ENCODE measurements at places on chromosomes 4 and X. TPM values are rescaled to one million over a fixed set of nuclear protein-coding genes. Genes with fewer than 3 reads are reported as not detected.

DNA sequence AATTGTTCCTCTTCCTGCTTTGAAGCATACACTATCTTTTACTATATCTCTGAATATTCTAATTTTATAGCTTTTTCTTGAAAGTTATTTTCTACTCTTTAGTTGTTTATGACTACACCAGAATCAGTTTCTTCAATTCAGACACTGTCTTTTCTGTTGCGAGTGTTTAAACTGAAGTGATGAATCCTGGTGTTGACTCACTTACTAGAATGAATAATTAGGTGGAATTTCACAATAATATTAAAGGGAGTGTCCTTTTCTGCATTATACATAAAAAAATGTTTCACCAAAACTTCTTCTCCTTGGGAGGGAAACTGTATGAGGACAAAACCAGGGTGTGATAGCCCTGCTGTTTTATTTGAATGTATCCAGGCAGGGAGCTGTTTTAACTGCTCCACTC, 1383.1 kb downstream of the C4orf33 start:
- no peak overlapping the region for H3K4me3 ChIP-seq
- no peaks in the 10 kb centered on the region for H3K27me3 ChIP-seq
- H3K36me3 ChIP-seq: no peaks in the 10 kb centered on the region
- DNase-seq: no peak
- no peak overlapping the region for H3K27ac ChIP-seq
- no peaks in the 10 kb centered on the region for H3K4me1 ChIP-seq

DNA sequence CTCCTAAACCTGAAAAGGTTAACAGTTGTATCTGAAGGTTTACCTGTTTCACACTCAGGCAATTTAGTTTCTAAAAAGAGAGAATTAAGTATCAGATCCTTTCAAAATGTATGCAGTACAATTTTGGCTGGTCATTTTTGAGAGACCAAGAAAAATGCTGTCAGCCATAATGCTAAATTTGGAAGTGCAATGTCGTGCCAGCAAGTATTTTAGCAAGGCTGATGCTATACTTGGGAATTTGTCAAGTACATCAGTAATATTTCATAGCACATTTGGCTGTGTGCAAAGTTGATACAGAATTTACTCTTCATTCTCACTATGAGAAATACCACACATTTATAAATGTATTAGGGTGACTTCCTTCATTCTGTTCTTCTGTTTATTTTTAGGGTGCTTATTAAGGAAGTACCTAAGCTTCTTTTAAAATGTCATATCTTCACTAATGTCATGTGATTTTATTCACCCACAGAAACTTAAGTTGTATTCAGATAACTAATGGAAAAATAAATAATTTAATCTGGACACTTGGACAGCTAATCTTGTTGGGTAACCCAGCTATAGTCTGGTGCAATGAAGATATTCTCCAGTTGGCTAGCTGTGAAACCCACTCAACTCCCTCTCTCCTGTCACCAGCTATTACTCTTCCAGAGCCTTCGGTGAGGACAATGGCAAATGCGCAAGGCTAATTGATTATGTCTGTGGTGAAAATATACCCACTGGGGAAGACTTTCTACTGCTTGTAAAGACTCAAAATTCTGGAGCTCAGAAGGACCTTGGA, 84.2 kb upstream of the TLL1 start:
- H3K4me1 ChIP-seq: no peaks in the 10 kb centered on the region
- no peaks in the 10 kb centered on the region for H3K27me3 ChIP-seq
- no peak overlapping the region for H3K4me3 ChIP-seq

GRCh38 chrX:10444204-10444603, 176.2 kb downstream of the MID1 start:
- no peaks in the 10 kb centered on the region for H3K4me1 ChIP-seq
- H3K36me3 ChIP-seq: peaks cover 6% of the 10 kb centered on the region
- no peak for DNase-seq

- no peaks in the 10 kb centered on the region for H3K36me3 ChIP-seq
- no peak overlapping the region for H3K27ac ChIP-seq
- no peak for DNase-seq
- H3K27me3 ChIP-seq: no peaks in the 10 kb centered on the region
- no peak overlapping the region for H3K4me3 ChIP-seq
Measured at GRCh38 chr4:56272927-56273326, 114.4 kb downstream of the AASDH start.

- DNase-seq: no peak
- no peak overlapping the region for H3K27ac ChIP-seq
- H3K4me3 ChIP-seq: no peak overlapping the region
- no peaks in the 10 kb centered on the region for H3K27me3 ChIP-seq
- H3K4me1 ChIP-seq: no peaks in the 10 kb centered on the region
Measured at GRCh38 chr4:164221631-164222030, 532.3 kb upstream of the SMIM31 start.

GRCh38 chrX:15349046-15349445, 13.7 kb upstream of the PIGA start:
- no peaks in the 10 kb centered on the region for H3K4me1 ChIP-seq
- H3K4me3 ChIP-seq: no peak overlapping the region
- no peaks in the 10 kb centered on the region for H3K36me3 ChIP-seq
- peak; percentile 42 for DNase-seq
- H3K27ac ChIP-seq: no peak overlapping the region
- H3K27me3 ChIP-seq: no peaks in the 10 kb centered on the region

DNA sequence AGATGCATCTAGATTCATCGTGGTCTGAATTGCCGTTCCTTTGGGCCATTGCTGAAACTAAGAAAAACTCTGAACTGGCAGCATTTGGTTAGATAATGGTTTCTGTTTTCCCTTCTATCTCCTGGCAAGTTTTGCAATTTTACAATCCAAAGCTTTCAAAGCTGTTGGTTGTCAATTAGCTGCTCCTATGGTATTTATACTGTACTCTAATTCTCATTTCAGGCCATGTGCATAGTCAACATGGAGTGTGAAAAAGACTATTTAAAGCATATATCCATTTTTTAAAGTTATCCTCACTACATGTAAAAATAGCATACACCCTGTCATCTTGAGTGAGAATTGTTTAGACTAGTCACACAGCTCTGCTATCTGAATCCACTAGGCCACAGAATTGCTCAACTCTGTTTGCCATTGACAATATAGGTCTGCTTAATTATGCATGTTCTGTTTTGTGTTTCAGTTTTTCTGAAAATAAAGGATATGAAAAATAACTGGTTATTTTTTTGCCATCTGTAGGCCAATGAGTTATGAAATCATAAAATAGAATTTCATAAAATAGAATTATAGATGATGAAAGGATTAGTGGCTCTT, 27.7 kb upstream of the TEC start:
- H3K36me3 ChIP-seq: no peaks in the 10 kb centered on the region
- H3K4me1 ChIP-seq: no peaks in the 10 kb centered on the region
- no peak overlapping the region for H3K27ac ChIP-seq
- no peak for DNase-seq
- no peak overlapping the region for H3K4me3 ChIP-seq

GRCh38 chrX:151161690-151162089, 14.7 kb upstream of the GPR50 start:
- no peak for DNase-seq
- H3K4me1 ChIP-seq: no peaks in the 10 kb centered on the region
- no peaks in the 10 kb centered on the region for H3K36me3 ChIP-seq
- H3K27me3 ChIP-seq: no peaks in the 10 kb centered on the region
- no peak overlapping the region for H3K4me3 ChIP-seq

DNA sequence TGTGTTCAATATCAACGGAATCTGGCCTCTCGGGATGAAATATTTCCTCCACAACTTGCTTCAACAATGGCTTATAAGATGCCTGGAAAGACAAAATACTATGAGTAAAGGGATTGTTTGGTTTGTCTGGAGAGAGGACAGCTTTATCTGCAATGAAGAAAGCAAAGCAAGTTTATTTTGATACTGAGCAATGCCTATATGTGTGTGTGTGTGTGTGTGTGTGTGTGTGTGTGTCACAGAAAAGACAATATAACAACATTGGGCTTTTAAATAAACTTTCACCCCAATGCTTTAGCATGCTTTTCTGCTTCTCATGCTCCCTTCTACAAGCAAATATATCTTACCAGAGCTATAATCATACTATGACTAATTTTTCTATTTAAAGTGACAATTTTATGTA, 45.4 kb downstream of the RASL11B start:
- peaks cover 4% of the 10 kb centered on the region for H3K36me3 ChIP-seq
- H3K4me3 ChIP-seq: no peak overlapping the region
- peaks cover 10% of the 10 kb centered on the region for H3K4me1 ChIP-seq
- DNase-seq: no peak
- no peaks in the 10 kb centered on the region for H3K27me3 ChIP-seq

DNA sequence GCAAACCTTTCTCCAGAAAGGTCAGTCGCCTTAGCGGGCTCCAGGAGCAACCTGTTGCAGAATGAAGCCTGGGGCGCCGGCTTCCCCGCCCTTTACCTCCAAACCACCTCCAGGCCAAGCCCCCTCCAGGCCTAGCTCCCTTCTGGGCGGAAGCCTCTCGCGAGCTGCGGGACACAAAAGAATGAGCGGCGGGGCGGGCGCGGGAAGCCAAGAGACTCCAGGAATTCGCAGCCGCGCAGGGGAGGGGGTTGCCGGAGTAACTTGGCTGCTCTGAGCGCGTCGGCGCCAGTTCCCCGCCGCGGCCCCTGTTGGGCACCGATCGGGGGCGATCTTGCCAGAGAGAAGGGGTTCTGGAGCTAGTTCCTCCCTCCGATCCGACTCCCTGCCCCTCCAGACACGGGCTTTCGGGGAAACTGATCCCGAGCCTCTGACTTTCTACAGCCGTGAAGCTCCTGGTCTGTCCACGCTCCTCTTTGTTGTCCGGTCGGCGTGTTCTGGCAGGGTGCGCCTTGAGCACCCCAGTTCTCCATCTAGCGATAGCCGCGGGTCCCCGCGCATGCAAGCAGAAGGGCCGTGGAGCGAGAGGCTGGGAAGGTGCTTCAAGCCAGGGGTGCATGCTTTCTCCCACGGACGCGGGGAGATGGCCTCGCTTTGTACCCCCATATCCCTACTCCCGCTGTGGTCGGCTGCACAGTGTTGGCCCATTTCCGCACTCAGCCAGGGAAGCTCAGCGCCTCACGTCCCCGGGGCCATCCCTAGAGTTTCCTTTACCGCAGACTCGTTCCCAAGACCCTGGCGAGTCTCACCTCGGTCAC, 1.2 kb downstream of the PROM1 start:
- peak; percentile 87 for DNase-seq
- H3K36me3 ChIP-seq: no peaks in the 10 kb centered on the region
- peaks cover 39% of the 10 kb centered on the region for H3K4me1 ChIP-seq

DNA sequence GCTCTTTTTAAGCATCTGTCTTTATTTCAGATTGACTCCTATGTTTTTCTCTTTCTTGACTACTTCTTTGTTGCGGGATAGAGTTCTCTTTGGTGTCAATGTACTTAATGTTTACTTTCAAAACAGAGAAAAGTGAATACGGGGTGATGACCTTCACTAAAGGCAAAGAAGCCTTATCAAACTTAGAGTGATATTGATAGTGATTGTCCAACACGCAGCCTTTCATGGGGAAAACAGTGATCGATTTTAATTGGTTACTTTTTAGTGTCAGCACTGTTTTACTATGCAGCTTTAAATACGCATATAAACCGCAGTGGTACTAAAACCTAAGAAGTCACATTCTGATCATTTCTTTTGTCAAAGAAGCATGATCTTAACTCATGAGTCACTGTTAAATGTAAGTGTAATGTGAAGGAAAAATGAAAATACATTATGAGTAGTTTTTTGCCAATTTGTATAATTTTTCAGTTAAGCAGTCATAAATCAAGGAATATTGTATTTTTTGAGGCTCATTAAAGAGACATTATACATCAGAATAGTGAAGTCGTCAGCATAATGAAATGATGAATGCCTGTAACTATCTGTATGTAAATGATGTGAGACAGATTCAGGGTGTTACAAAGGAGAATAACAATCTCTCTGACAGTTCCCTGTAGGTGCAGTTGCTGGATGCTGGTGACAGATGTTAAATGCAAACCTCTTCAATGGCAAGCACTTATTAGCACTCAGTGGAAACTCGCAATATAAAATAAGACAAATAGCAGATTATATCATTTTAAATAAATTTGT, 2082.8 kb upstream of the TENM3 start:
- no peak overlapping the region for H3K4me3 ChIP-seq
- DNase-seq: no peak
- H3K36me3 ChIP-seq: no peaks in the 10 kb centered on the region
- no peaks in the 10 kb centered on the region for H3K27me3 ChIP-seq
- no peaks in the 10 kb centered on the region for H3K4me1 ChIP-seq

- H3K27me3 ChIP-seq: no peaks in the 10 kb centered on the region
- peak overlapping the region; percentile 70 for H3K4me3 ChIP-seq
- H3K36me3 ChIP-seq: no peaks in the 10 kb centered on the region
- peak overlapping the region; percentile 77 for H3K27ac ChIP-seq
- peaks cover 72% of the 10 kb centered on the region for H3K4me1 ChIP-seq
- peak; percentile 71 for DNase-seq
Measured at GRCh38 chr4:2793586-2794485, 951 bp downstream of the SH3BP2 start.

DNA sequence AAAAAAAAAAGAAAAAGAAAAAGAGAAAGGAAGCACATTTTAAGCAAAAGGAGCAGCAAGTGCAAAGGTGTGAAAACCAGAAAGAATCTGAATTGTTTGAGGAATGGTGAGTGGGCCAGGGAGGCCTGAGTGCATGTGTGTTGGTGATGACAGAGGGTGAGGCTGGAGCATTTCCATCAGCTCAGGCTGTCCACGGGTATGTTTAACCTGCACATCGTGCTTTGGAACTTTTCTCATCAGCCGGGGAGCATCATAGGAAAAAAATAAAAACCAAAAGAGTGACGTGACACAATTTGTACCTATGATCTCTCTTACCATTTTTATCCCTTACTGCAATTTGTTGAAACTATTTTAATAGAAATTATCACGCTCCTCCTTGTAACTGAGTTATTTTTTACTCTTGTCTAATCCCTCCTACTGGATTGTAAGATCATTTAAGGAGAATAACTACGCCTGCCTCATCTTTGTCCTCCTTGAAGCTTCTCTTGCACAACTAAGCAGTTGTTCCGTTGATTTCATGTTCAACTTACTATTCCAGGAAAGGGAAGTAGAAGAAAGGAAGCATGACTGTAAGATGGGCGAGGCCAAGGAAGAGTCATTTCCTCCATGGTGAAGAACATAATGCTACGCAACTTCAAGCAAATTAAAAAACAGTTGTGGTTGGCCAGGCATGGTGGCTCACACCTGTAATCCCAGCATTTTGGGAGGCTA, 7.0 kb downstream of the PALLD start:
- no peaks in the 10 kb centered on the region for H3K4me1 ChIP-seq
- H3K27ac ChIP-seq: peak overlapping the region; percentile 52
- H3K27me3 ChIP-seq: no peaks in the 10 kb centered on the region
- H3K36me3 ChIP-seq: no peaks in the 10 kb centered on the region

Gene BEND4
- total RNA-seq: 0.43 TPM

Gene CDX4
- total RNA-seq: not detected

Gene C4orf36
- not detected for total RNA-seq

Gene RNF150
- 21.7 TPM for total RNA-seq

Gene NLRP2B
- not detected for total RNA-seq

Gene CXCL8
- total RNA-seq: not detected

Gene SPACA5
- total RNA-seq: not detected

Gene RENBP
- total RNA-seq: not detected
